Stimulated activated CD4-positive, alpha-beta T cell treated with anti-CD3 and anti-CD28 coated beads, Interleukin-15, amount 100 ng/mL, for 24 hours (primary cell): ENCODE measurements at places on chromosomes 7 and 10.

GRCh38 chr7:18384491-18385143 is 110.9 kb upstream of the HDAC9 start:
- no peak for DNase-seq

- no peak for DNase-seq
Observed at GRCh38 chr10:130775311-130775710, 536.2 kb downstream of the TCERG1L start.

- DNase-seq: no peak
Observed at GRCh38 chr10:73911553-73912004, 647 bp downstream of the PLAU start.

DNA sequence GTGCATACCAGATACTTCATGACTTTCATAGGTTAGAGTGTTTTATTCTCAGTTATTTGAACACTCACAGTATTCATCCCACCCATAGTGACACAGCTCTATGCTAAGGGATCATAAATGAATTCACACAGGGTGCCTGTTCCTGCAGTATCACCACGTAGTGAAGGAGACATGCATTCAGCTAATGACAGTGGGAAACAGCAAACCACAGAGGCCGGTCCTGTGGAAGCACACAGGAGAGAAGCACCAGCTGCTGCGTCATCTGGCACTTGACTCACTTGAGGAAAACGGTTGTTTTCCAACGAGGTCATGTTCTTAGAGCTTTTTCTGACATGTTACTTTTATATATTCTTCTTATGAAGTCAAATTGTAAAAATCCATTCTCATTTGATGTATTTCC is 73.0 kb downstream of the UBE3C start:
- no peak for DNase-seq

GRCh38 chr10:131963350-131963749 is 18.4 kb downstream of the BNIP3 start:
- no peak for DNase-seq

GRCh38 chr7:20597339-20597738 is 18.1 kb upstream of the ABCB5 start:
- DNase-seq: no peak

- DNase-seq: no peak
Observed at GRCh38 chr10:44143556-44143955, 241.3 kb downstream of the CXCL12 start.

DNA sequence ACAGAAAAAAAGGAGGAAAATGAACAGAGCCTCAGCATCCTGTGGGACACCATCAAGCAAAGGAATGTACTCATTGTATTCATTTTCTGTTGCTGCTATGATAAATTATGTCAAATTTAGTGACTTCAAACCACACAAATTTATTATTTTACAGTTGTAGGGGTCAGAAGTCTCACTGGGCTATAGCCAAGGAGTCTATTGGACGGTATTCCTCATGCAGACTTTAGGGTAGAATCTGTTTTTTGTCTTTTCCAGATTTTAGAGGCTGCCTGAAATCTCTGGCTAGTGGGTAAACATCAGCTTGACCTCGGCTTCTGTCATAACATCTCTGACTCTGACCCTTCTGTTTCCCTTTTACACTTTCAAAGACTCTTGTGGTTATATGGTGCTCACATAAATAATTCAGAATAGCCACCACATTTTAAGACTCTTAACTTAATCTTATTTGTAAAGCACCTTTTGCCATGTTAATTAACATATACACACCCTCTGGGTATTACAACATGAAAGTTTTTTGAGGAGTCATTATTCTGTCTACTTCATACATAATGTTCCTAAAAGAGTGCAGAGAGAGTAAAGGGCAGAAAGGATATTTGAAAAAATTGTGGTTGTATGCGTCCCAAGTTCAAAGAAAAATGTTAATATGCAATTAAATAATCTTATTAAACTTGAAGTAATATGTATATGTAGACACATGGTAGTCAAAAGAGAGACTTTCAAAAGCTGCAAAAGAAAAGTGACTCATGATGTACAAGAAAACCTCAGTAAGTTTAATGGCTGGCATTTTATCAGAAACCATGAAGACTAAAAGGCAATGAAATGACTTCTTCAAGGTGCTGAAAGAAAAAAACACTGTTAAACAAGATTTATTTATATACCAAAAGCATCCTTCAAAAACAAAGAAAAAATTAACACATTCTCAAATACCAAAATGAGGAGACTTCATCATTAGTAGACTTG is 70.8 kb upstream of the MEOX2 start:
- DNase-seq: no peak

DNA sequence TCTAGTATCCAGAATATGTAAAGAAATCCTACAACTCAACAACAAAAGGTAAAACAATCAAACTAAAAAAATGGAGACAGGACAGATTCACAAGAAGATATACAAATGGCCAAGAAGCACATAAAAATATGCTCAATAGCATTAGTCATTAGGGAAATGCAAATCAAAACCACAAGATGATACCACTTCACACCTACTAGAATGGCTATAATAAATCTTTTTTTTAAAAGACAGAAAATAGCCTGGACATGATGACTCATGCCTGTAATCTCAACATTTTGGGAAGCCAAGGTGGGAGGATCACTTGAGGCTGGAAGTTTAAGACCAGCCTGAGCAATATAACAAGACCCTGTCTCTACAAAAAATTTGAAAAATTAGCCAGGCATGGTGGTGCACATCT is 27.9 kb upstream of the CHCHD3 start:
- no peak for DNase-seq

GRCh38 chr7:13641714-13642113 is 347.8 kb downstream of the ETV1 start:
- DNase-seq: no peak

GRCh38 chr7:96075510-96076349 is 246.2 kb downstream of the SLC25A13 start:
- DNase-seq: peak; percentile 66

- DNase-seq: no peak
Observed at GRCh38 chr10:103193820-103194529, 903 bp upstream of the NT5C2 start.

DNA sequence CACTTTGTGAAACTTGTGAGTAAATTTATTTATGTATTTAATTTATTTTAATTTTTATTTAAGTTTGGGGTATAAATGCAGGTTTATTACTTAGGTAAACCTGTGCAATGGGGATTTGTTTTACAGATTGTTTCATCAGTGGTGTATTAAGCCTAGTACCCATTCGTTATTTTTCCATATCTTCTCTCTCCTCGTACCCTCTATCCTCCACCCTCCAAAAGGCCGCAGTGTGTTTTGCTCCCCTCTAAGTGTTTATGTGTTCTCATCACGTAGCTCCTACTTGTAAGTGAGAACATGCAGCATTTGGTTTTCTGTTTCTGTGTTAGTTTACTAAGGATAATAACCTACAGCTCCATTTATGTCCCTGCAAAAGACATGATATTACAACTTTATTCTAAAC is 145.4 kb upstream of the SMIM30 start:
- DNase-seq: no peak

- DNase-seq: no peak
Observed at GRCh38 chr7:28102797-28103196, 77.8 kb downstream of the JAZF1 start.

DNA sequence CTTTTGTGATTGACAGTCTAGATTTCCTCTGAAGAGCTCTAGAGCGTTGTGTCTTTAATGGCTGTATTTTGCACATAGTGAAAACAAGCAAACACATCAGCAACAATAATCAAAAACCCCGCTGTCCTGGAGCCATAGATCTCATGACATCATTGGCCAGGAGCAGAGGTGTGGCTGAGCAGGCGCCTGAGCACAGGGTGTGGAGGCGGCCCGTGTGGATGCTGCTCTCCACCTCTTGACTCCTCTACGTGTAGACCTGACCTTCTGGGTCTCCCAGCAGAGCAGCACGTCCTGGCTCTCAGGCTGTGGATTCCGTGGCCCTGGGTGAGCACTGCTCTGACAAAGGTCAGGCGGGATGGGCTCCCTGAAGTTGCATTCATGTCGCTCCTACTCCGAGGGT is 63.0 kb upstream of the INSYN2A start:
- no peak for DNase-seq
